ENCODE measurements at places on chromosomes 3 and 15.
A peak's percentile ranks its signal among the peaks of the same experiment; 100 is the strongest.

DNA sequence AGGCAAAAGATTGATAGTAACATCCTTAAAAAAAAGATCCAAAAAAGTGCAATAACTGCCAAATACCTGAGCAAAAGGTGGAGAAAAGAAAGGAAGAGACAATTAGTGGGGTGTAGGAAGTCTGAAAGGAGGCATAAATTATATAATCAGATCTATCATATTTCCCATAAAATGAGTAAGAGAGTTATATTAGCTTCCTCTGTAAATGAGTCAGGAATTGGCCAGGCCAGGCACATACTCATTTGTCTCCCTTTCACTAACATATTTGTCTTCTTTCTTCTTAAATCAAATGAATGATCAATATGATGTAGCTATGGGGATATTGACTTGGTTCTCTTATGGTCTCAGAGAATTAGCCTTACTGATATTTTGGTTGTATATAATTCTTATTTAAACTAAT lies 292.3 kb upstream of the CADM2 start:
- H3K27ac ChIP-seq: no peak overlapping the region
- no peak overlapping the region for H3K4me3 ChIP-seq
- DNase-seq: no peak
- no peaks in the 10 kb centered on the region for H3K27me3 ChIP-seq
- H3K4me1 ChIP-seq: no peaks in the 10 kb centered on the region

- peak within 1 kb of the TSS; percentile 91 for H3K27ac ChIP-seq
- H3K27me3 ChIP-seq: no peaks in the 10 kb centered on the region
- H3K4me3 ChIP-seq: peak within 1 kb of the TSS; percentile 55
These were observed at the start of gene CELSR3 for GRCh38 chr3:48662753-48663488. CELSR3 (minus strand) TSS chr3:48662886; CDS start chr3:48662634, 252 bp downstream.

GRCh38 chr3:116579840-116580239 lies 129.7 kb upstream of the TUSC7 start:
- no peak overlapping the region for H3K4me3 ChIP-seq
- no peak overlapping the region for H3K27ac ChIP-seq
- no peaks in the 10 kb centered on the region for H3K27me3 ChIP-seq
- no peaks in the 10 kb centered on the region for H3K36me3 ChIP-seq
- DNase-seq: no peak

DNA sequence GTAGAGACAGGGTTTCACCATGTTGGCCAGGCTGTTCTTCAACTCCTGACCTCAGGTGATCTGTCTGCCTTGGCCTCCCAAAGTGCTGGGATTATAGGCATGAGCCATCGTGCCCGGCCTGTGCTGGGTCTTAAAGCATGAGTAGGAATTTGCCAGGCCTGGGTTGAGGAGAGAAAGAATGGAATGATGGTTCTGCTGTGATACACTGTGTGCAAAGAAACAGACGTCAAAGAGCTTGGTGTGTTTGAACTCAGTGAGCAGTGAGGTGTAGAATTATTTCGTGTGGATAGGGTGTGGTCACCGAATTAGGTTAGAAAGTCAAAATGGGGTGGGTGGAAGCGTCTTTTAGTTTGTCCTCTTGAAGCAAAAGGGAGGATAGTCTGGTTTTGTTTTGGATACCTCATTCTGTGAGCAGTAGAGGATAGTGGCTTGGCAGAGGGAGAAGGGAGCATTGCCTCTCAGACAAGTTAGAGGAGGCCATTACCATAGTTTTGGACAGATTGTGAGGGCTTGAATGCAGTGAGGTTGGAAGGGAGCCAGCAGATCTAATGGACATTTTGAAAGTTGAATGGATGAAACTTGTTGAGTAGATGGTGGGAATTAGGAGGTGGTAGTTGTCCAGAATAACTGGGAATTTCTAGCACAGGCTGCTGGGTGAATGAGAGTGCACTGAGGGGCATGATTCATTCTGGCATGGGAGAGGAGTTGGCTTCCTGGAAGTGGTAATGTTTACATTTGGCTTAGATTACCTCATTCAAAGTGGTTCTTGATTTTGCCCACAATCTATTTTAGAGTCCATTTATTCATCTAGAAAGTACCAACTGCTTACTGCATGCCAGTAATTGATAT lies 27.2 kb downstream of the AKAP13 start:
- H3K27me3 ChIP-seq: peaks cover 2% of the 10 kb centered on the region
- DNase-seq: no peak
- no peaks in the 10 kb centered on the region for H3K36me3 ChIP-seq
- H3K4me3 ChIP-seq: no peak overlapping the region
- no peaks in the 10 kb centered on the region for H3K4me1 ChIP-seq
- no peak overlapping the region for H3K27ac ChIP-seq

GRCh38 chr3:55180161-55180560 lies 252.3 kb upstream of the LRTM1 start:
- no peaks in the 10 kb centered on the region for H3K4me1 ChIP-seq
- no peak for DNase-seq
- no peaks in the 10 kb centered on the region for H3K27me3 ChIP-seq

- no peaks in the 10 kb centered on the region for H3K27me3 ChIP-seq
- H3K36me3 ChIP-seq: no peaks in the 10 kb centered on the region
- no peaks in the 10 kb centered on the region for H3K4me1 ChIP-seq
- no peak overlapping the region for H3K4me3 ChIP-seq
- DNase-seq: no peak
These were observed 88.6 kb downstream of the SEC22A start for GRCh38 chr3:123290107-123290930.

GRCh38 chr15:64665179-64665578 lies 110.2 kb downstream of the RBPMS2 start:
- no peak for DNase-seq
- no peaks in the 10 kb centered on the region for H3K4me1 ChIP-seq
- no peaks in the 10 kb centered on the region for H3K27me3 ChIP-seq
- no peak overlapping the region for H3K4me3 ChIP-seq

DNA sequence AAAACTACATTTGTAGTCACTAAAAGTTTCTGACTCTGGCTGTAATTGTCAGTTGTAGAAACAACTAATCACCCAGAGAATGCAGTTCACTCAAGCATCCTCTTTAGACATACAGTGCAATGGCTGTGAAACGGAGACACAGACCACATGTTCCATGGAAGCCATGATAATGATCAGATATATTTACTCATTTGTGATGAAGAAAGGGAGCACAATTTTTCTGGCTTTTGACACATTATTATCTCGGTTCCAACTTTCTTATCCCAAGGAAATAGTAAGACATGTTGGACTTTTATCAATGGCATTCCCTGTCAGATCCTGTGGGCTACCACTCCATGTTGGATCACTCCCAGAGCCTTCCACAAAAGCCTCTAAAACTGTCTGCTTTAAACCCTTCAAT lies 215.0 kb upstream of the LRIG1 start:
- no peaks in the 10 kb centered on the region for H3K4me1 ChIP-seq
- H3K4me3 ChIP-seq: no peak overlapping the region

- no peak for DNase-seq
- no peaks in the 10 kb centered on the region for H3K36me3 ChIP-seq
- H3K4me1 ChIP-seq: no peaks in the 10 kb centered on the region
- H3K4me3 ChIP-seq: no peak overlapping the region
- H3K27ac ChIP-seq: no peak overlapping the region
These were observed 298.2 kb downstream of the UBE2E2 start for GRCh38 chr3:23501201-23501802.

- no peak for DNase-seq
- no peak overlapping the region for H3K27ac ChIP-seq
- H3K27me3 ChIP-seq: no peaks in the 10 kb centered on the region
- H3K4me3 ChIP-seq: no peak overlapping the region
- peaks cover 39% of the 10 kb centered on the region for H3K4me1 ChIP-seq
- peaks cover 63% of the 10 kb centered on the region for H3K36me3 ChIP-seq
These were observed 20.5 kb downstream of the TSC22D2 start for GRCh38 chr3:150428562-150428961.

GRCh38 chr15:63211549-63211948 lies 22.1 kb downstream of the RAB8B start:
- no peak for DNase-seq
- H3K27me3 ChIP-seq: no peaks in the 10 kb centered on the region
- no peak overlapping the region for H3K4me3 ChIP-seq

DNA sequence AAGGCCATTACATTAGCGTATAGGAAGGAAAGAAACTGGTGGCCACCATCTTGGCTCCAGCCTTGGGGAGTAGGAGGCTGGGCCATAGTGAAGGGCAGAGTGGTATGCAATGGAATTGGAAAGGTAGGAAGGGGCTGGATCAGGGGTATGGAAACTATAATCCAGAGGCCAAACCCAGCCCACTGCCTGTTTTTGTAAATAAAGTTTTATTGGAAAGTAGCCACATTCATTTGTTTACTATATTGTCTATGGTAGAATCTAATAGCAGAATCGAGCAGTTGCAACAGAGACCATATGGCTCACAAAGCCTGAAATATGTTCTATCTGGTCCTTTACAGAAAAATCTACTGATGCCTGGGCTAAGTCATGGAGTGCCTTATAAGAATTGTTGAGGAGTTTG lies 14.1 kb upstream of the SH3BP5 start:
- H3K4me3 ChIP-seq: no peak overlapping the region
- no peaks in the 10 kb centered on the region for H3K27me3 ChIP-seq
- no peak for DNase-seq
- H3K4me1 ChIP-seq: peaks cover 19% of the 10 kb centered on the region
- no peak overlapping the region for H3K27ac ChIP-seq

DNA sequence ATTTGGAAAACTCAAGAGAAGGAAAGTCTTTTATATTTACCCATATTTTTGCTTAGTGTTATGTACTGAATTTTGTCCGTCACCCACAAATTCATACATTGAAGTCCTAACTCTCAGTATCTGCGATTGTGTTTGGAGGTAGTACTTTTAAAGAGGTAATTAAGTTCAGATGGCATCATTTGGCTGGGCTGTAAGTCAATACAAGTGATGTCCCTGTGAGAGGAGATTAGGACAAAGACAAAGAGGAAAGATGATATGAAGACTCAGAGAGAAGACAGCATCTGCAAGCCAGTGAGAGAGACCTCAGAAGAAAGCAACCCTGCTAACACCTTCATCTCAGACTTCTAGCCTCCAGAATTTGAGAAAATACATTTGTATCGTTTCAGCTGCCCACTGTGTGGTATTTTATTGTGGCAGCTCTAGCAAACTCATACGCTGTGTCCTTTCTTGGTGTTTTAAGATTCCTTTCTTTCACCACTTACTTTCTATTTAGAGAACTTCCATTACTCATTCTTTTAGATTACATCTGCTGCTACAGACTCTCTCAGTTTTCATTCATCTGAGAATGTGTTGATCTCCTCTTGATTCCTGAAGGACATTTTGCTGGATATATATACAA lies 17.0 kb downstream of the LRCH3 start:
- H3K4me1 ChIP-seq: no peaks in the 10 kb centered on the region
- H3K36me3 ChIP-seq: no peaks in the 10 kb centered on the region
- H3K27me3 ChIP-seq: no peaks in the 10 kb centered on the region
- no peak overlapping the region for H3K4me3 ChIP-seq
- H3K27ac ChIP-seq: peak overlapping the region; percentile 50
- DNase-seq: no peak

DNA sequence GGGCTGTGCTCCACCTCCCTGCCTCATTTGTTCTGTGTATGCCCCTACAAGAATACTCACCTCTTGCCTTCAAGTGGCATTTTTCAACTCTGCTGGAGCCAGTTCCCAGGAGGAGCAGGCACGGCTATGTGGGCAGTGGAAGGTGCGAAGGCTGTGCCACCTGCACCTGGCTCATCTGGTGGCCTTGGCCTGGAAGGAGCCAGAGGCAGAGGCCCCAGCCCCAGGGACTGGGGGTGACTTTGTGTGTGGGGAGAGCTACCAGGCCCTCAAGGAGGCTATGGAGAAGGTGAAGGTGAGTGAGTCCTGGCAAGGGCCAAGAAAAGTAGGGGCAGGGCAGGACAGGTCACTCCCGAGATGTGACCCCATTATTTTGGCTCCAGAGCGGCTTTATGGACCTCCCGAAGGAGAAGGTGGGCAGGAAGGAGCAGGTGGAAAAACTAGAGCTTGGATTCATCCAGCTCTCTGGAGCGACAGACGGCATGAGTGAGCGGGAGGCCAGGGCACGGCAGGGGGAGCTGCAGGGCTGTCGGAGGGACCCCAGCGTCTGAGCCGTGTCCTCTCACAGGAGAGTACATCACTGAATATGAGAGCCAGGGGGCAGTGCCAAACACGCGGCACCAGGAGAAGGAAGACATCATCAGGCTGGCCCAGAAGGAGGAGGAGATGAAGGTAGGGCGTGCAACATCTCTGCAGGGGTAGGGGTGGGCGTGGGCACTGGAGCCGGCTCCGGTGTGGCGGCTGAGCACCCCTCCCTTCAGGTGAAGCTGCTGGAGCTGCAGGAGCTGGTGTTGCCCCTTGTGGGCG lies 57.3 kb upstream of the UBE2Q2 start:
- no peaks in the 10 kb centered on the region for H3K36me3 ChIP-seq
- DNase-seq: peak; percentile 35
- H3K4me1 ChIP-seq: peaks cover 8% of the 10 kb centered on the region
- H3K27ac ChIP-seq: no peak overlapping the region

- H3K4me1 ChIP-seq: no peaks in the 10 kb centered on the region
- DNase-seq: no peak
- no peaks in the 10 kb centered on the region for H3K27me3 ChIP-seq
These were observed 50.0 kb downstream of the PLS1 start for GRCh38 chr3:142646020-142646785.

DNA sequence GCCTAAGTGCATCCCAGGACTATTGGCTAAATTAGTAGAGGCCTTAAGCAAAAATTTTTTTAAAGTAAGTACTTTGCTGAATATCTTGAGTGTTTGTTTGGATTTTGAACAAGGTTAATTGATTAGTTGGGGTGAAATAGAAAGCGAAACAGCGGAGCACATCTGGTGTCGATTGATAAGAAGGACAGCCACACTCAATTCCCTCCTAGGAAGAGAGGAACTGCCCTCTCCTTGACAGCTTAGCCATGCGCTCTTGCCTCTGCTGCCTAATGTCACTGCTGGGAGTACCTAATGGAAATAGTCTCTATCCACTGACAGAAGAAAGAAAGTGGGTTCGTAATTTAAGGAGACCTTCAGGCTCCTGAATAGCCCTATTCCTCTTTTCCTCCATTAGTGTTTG lies 943.6 kb downstream of the DIPK2A start:
- H3K27me3 ChIP-seq: no peaks in the 10 kb centered on the region
- H3K4me1 ChIP-seq: no peaks in the 10 kb centered on the region

DNA sequence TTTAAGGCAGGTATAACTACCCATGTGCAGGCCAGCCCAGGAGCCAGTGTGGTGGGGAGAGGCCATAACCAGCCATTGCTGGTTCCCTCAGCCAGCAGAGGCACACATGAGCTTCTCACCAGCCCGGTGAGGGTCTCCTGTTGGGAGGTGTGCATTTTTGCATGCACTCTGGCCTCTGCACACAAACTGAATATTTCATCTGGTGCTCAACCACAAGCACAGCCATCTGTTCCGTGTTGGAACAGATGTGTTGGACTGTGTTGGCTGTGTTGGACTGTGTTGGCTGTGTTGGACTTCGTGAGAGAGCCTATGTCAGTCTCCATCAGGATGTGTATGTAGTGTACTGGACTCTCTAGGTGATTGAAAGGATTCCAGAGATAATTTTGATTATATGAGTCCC lies 67.2 kb downstream of the RPL39L start:
- H3K27me3 ChIP-seq: no peaks in the 10 kb centered on the region
- H3K36me3 ChIP-seq: peaks cover 83% of the 10 kb centered on the region
- peak overlapping the region; percentile 50 for H3K27ac ChIP-seq
- peaks cover 8% of the 10 kb centered on the region for H3K4me1 ChIP-seq
- no peak overlapping the region for H3K4me3 ChIP-seq

- H3K36me3 ChIP-seq: no peaks in the 10 kb centered on the region
- H3K4me1 ChIP-seq: peaks cover 2% of the 10 kb centered on the region
- H3K4me3 ChIP-seq: no peak overlapping the region
These were observed 23.0 kb upstream of the DNAJC13 start for GRCh38 chr3:132394320-132394719.
